ENCODE measurements at places on chromosomes 1 and 21.
A peak's percentile ranks its signal among the peaks of the same experiment; 100 is the strongest.

DNA sequence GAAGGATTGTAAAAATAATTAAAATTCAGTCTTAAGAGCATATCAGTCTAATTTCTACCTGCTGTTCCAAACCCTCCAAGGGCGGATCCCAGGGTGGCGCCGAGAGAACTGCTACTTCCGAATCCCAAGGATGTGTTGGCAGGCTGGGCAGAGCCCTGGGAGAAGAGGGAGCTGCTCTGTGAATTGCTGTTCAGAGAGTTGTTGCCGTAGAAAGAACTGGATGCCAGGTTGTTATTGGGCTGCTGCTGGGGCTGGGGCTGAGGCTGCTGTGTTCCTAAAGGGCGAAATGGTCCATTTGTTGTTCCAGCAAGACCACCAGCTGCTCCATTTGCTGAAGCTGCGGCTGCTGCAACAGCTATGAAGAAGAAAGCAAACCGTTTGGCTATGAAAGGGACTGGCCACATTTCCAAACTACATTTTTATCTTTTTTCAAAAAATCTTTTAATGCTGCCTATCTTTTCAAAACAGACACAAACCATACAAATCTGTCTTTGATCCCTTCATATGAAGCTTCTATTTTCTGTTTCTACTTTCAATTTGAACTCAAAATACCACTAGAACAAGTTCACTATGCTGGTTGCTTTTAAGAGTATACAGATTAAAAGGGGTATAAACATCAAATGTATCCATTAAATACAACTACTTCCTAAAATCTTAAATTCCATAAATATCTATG lies 57.5 kb upstream of the SDC3 start:
- DNase-seq = no peak

- no peak for DNase-seq
Observed at GRCh38 chr1:230972855-230973271, 5.8 kb downstream of the TTC13 start.

- no peak for DNase-seq
Observed at GRCh38 chr1:116390195-116390594, 17.2 kb downstream of the ATP1A1 start.

- peak; percentile 97 for DNase-seq
Observed at GRCh38 chr1:155017041-155017945, 14.7 kb downstream of the ZBTB7B start.

GRCh38 chr1:65429806-65430205 lies 9.3 kb downstream of the LEPR start:
- no peak for DNase-seq

DNA sequence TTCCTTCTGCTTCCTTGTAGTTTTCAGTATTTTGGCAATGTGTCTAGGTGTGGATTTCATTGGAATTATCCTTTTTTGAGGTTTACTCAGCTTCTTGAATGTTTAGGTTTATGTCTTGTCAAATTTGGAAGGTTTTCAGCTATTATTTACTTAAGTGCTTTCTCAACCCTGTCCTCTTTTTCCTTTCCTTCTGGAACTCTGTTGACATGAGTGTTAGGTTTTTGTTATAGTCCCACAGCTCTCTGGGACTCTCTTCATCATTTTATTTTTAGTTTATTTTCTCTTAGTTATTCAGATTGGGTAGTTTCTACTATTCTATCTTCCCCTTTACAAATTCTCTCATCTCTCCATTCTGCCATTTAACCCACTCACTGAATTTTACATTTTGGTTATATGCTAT lies 63.1 kb upstream of the GPR88 start:
- DNase-seq = no peak

GRCh38 chr1:203145321-203146041 lies 18.0 kb downstream of the ADORA1 start:
- no peak for DNase-seq

DNA sequence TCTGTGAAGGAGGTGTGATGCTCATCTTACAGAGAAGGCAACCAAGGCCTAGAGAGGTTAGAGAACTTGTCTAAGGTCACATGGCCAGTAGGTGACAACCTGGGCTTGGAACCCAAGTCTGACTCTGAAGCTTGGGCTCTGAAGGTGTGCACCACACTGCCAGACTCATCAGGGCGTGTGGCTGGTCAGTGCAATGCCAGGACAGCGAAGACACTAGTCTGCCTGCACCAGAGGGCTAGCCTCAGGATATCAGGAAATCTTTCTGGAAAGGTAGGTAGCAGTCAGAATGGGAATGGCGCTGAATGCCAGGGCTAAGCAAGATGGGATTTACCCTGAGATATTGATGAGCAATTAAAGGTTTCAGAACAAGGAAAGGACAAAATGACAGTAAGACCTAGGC lies 34.9 kb downstream of the ELK4 start:
- DNase-seq = no peak

DNA sequence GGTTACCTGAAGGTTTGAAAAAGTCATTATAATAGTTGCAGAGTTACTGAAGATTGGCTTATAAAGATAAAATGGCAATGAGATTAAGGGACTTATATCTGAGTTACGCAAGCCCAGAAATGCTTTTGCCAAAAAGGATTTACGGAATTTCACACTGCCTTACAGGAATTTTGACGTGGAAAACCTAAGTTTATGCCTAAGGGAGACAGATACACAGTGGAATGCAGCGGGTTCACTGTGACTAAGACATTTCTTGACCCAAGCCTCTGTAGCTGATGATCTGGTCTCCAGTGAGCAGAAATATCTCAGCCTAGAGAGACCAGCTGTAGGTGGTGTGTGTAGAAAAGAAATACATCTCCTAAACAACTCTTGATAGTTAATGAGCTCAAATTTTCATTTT lies 10.1 kb upstream of the EXO1 start:
- peak; percentile 99 for DNase-seq

- DNase-seq = peak; percentile 52
Observed at GRCh38 chr1:154427173-154428139, 22.3 kb downstream of the IL6R start.

GRCh38 chr1:212477680-212478466 lies 45.2 kb downstream of the NENF start:
- no peak for DNase-seq
